ENCODE measurements at places on chromosomes 5 and 9.

GRCh38 chr9:29437526-29437925, 1864.2 kb upstream of the C9orf72 start:
- DNase-seq: no peak

- no peak for DNase-seq
Observed at GRCh38 chr9:37371565-37372464, 50.7 kb upstream of the GRHPR start.

- no peak for DNase-seq
Observed at GRCh38 chr9:116907989-116908388, 220.9 kb downstream of the TRIM32 start.

- no peak for DNase-seq
Observed at GRCh38 chr5:69468631-69469030, 24.0 kb upstream of the OCLN start.

- DNase-seq: no peak
Observed at GRCh38 chr9:100597236-100597635, 19.4 kb downstream of the CAVIN4 start.

DNA sequence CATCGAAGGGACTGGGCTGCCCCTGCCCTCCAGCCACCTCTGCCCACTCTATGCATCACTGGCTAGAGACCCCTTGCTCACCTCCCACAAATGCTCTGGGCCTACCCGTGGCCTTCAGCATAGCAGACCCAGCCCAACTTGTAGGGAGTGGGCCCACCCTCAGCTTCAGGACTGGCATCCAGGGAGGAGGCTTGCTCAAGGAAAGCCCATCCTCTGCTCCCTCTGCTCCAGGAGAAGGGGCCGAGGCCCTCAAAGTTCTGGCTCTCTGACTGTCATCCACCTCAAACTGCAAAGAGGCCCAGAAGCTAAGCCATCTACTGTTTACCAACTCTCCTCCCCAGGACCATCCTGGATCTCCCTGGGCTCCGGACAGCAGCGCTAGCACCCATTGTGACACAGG, 84.5 kb downstream of the C5orf15 start:
- no peak for DNase-seq

DNA sequence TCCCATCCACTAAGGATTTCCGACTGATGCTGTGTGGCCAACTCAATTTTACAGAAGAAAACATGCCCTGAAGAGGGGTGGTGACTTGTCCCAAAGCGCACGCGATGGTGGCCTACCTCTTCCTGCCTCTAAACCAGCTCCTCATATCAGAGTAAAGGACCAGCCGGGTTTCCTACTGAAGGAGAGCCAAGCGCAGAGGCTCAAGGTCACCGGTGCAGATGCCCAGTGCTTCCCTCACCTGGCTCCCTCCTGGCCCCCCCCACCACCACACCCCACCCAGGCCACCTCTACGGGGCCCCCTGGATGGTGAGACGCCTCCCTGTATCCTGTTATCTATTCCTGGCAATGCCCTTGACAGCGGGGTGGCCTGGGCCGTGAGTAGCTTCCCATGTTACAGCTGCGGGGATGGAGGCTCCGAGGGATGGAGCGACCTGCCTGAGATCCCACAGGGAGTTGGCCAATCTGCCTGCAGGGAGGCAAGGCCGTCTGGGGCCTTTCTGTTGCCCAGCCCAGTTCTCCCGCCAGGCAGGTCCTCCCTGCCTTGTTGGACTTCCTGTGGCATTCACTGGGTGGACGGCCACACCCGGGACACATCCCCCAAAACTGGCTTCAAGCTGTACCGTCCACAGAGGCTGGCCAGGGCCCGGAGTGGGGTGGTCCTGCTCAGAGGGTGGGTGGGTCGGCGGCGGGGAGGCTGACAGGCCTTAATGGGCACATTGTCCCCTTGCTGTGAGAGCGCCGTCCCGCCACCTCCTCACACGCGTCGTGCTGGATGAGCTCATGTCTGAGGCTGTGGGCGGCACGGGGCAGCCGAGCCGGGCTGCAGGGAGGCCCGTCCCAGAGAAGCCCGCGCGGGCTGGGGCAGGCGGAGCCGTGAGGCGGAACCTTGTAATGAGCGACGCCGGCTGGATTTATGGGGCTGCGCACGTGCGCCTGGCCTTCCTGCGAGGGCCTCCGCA, 72.5 kb downstream of the MACROH2A1 start:
- DNase-seq: no peak

- no peak for DNase-seq
Observed at GRCh38 chr9:96065482-96066251, 190.2 kb downstream of the ERCC6L2 start.

DNA sequence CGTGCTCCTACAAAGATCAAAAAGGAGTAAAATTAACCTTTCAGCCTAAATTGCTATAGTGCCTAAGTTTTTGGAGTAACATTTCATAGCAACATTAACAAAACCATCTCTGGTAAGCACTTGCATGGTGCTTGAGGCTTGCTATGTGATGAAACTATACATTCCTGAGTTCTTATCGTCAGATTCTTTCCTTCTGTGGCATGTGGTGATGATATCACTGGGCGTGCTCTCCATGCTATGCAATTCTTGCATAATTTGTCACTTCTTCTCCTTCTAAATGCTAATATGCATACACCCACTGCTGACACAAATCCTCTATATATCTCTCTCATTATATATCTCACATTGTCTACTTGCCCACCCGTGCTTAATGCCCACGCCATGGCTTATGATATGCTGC, 2019.9 kb downstream of the MAT2B start:
- peak; percentile 31 for DNase-seq

- DNase-seq: no peak
Observed at GRCh38 chr9:137943655-137944054, 66.1 kb downstream of the CACNA1B start.

GRCh38 chr5:103362211-103362610, 103.6 kb downstream of the MACIR start:
- no peak for DNase-seq
